Thoracic aorta (tissue), 2 donors: ENCODE measurements at places on chromosomes 6 and 20. TPM values are rescaled to one million over a fixed set of nuclear protein-coding genes. Genes with fewer than 3 reads are reported as not detected.

DNA sequence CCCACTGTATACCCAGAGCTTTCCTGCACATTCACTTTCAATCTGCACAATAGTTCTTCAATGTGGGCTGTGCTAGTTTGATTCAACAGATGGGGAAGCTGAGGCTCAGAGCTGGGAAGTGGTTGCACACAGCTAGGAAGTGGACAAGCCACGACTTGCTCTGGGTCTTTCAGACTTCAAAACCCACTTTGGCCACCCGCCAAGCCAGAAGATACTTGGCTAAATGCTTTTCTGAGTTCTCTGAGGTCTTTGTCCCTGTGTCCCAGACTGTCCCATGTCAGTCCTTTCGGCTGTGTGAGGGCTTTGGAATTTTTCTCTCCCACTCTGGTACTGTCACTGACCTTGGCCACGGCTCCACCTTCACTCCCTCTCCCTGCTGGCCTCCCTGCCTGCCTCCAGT, 10.6 kb downstream of the PDYN start:
- no peak overlapping the region for H3K27ac ChIP-seq
- DNase-seq = no peak
- H3K4me1 ChIP-seq = no peaks in the 10 kb centered on the region
- no peaks in the 10 kb centered on the region for H3K36me3 ChIP-seq
- no peak overlapping the region for H3K4me3 ChIP-seq

DNA sequence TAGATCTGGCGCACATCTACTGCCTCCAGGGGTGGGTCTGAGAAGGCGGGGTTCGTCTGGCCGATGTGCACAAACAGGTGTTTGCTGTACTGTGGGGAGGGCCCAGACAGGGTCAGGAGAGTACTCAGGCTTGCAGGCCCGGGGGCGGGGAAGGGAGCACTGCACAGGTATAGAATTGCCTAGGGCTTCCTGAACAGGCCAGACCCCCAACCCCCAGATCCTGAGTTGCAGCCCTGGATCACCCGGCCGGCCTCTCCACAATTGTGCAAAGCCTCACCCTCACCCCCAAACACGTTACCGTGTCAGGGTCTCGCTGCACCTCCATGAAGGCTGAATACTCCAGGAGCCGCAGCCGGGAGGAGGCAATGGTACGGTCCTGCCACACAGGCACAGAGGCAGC, 7.8 kb downstream of the RPL10A start:
- no peak overlapping the region for H3K4me3 ChIP-seq
- no peak overlapping the region for H3K27ac ChIP-seq
- H3K27me3 ChIP-seq = no peaks in the 10 kb centered on the region
- H3K36me3 ChIP-seq = peaks cover 77% of the 10 kb centered on the region
- H3K4me1 ChIP-seq = peaks cover 20% of the 10 kb centered on the region
- DNase-seq = no peak

- DNase-seq = no peak
- no peaks in the 10 kb centered on the region for H3K4me1 ChIP-seq
- H3K27me3 ChIP-seq = no peaks in the 10 kb centered on the region
Observed at GRCh38 chr6:14518515-14519217, 401.1 kb downstream of the CD83 start.

DNA sequence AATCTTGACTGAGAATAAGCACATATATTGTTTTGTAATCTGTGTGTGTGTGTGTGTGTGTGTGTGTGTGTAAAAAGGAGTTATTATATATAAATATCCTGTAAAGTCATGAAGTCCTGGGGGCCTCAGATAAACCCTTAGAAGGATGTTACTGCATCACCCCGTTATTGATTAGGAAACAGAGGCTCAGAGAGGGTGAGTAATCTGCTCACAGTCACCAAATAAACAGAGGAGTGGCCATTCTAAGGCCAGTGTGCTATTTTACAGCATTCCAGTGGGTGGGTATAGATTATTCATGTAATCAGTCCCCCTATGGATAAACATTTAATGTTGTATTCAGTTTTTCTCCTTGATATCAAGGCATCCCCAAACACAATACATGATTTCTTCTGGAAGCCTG, 87.1 kb downstream of the CDC5L start:
- DNase-seq = no peak
- H3K36me3 ChIP-seq = no peaks in the 10 kb centered on the region
- H3K27me3 ChIP-seq = no peaks in the 10 kb centered on the region
- no peak overlapping the region for H3K27ac ChIP-seq

GRCh38 chr6:145204301-145204700, 531.0 kb downstream of the EPM2A start:
- H3K4me1 ChIP-seq = no peaks in the 10 kb centered on the region
- no peak overlapping the region for H3K4me3 ChIP-seq
- DNase-seq = no peak
- H3K27ac ChIP-seq = no peak overlapping the region
- no peaks in the 10 kb centered on the region for H3K27me3 ChIP-seq

GRCh38 chr6:79604583-79605037, 26.5 kb upstream of the SH3BGRL2 start:
- H3K27me3 ChIP-seq = no peaks in the 10 kb centered on the region
- H3K4me3 ChIP-seq = no peak overlapping the region
- DNase-seq = no peak
- H3K4me1 ChIP-seq = peaks cover 8% of the 10 kb centered on the region
- H3K27ac ChIP-seq = no peak overlapping the region

- no peak overlapping the region for H3K27ac ChIP-seq
- DNase-seq = no peak
- peaks cover 7% of the 10 kb centered on the region for H3K4me1 ChIP-seq
- peak overlapping the region; percentile 66 for H3K4me3 ChIP-seq
- H3K36me3 ChIP-seq = no peaks in the 10 kb centered on the region
Observed at GRCh38 chr6:163356324-163356723, 58.2 kb upstream of the QKI start.

- no peak overlapping the region for H3K4me3 ChIP-seq
- DNase-seq = no peak
Observed at GRCh38 chr6:163708466-163708865, 293.9 kb downstream of the QKI start.

DNA sequence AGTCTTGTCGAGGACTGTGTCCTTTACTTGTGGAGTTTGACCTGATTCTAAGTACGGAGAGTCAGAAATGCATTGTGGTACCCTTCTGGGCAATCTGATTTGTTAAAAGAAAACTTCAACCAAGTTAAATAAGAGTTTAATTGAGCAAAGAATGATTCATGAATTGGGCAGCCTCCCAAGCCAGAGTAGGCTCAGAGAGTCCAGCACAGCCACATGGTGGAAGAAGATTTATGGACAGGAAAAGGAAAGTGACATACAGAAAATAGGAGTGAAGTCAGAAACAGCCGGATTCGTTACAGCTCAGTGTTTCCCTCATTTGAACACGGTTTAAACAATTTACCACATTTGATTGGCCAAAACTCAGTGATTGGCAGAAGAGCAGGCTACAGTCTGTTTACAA, 329.2 kb downstream of the DHX35 start:
- no peak overlapping the region for H3K4me3 ChIP-seq
- no peaks in the 10 kb centered on the region for H3K36me3 ChIP-seq
- DNase-seq = no peak
- no peaks in the 10 kb centered on the region for H3K27me3 ChIP-seq

DNA sequence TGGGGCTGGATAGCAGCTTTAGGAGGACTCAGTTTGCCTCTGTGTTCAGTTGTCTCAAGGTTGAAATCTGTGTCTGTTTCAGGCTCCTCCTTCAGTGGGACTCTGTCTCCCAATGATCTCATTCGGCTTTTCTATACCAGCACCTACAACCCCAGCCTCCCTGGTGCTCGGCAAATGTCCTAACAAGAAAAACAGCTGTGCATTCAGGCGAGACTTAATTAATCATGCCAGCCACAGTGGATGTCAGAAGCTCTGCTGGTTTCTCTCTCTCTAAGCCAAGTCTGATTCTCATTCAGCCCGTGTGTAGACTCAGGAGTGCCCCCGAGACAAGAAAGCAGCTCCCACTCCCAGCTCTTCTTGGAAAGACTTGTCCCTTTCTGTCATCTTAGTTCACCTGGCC, 46.8 kb downstream of the SUN5 start:
- no peaks in the 10 kb centered on the region for H3K36me3 ChIP-seq
- H3K27me3 ChIP-seq = no peaks in the 10 kb centered on the region
- H3K4me1 ChIP-seq = no peaks in the 10 kb centered on the region
- H3K4me3 ChIP-seq = no peak overlapping the region

SCRT2 gene
- not detected for total RNA-seq

DNA sequence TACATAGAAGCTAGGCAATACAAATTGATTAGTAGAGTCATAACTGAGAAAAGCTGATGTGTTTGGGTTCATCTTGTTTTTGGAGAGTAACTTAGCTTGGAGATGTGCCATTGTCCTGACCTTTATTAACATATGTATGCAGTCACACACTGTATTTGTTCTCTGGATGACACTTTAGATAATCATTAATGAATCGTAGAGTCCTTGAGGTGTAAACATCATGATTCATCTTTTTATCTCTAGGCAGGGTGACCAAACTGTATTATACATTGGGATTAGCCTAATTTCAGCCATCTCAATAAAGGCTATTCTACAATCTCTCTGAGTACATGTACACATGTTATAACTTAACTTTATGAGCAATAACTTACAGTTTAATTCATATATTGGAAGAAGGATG, 3.6 kb upstream of the MTCL3 start:
- no peak overlapping the region for H3K27ac ChIP-seq
- H3K4me1 ChIP-seq = peaks cover 4% of the 10 kb centered on the region
- H3K4me3 ChIP-seq = no peak overlapping the region
- no peak for DNase-seq

- DNase-seq = no peak
- H3K27me3 ChIP-seq = no peaks in the 10 kb centered on the region
- H3K36me3 ChIP-seq = no peaks in the 10 kb centered on the region
- no peak overlapping the region for H3K4me3 ChIP-seq
- no peak overlapping the region for H3K27ac ChIP-seq
- no peaks in the 10 kb centered on the region for H3K4me1 ChIP-seq
Observed at GRCh38 chr6:106456756-106457155, 96.2 kb downstream of the CRYBG1 start.

DNA sequence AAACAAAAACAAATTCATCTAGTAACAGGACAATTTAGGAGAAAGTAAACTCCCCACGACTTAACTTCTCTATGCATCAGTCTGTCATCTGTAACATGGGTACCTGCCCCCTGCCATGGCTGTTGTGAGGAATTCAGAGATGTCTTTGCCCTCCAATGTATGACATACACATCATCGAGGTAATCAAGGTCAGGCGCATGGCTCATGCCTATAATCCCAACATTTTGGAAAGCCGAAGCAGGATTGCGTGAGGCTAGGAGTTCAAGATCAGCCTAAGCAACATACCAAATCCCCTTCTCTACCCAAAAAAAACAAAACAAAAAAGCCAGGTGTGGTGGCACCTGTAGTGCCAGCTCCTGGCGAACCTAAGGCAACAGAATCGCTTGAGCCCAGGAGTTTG, 9.0 kb downstream of the EEF1A1 start:
- no peaks in the 10 kb centered on the region for H3K27me3 ChIP-seq
- H3K4me1 ChIP-seq = peaks cover 11% of the 10 kb centered on the region
- H3K36me3 ChIP-seq = peaks cover 12% of the 10 kb centered on the region
- no peak overlapping the region for H3K4me3 ChIP-seq
- no peak overlapping the region for H3K27ac ChIP-seq

OPN5 gene
- not detected for total RNA-seq

DNA sequence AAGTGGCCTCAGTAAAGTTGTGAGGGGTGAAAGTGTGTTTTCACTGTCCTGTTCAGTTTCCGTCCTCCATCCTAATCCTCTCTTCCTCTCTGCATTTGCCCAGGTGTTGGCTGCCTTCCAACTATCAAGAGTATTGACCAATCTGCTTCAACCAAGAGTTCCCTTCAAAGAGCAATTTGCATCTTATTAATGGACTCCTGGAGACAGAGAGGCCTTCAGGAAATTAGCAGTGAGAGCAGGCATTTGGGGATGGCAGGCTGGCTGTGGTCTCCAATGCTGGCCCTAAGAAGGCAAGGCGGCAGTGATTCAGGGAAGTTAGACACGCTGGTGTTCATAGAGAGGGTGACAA, 77.2 kb downstream of the GPR6 start:
- no peak for DNase-seq
- no peak overlapping the region for H3K4me3 ChIP-seq
- H3K36me3 ChIP-seq = no peaks in the 10 kb centered on the region
- H3K27me3 ChIP-seq = no peaks in the 10 kb centered on the region
- peaks cover 6% of the 10 kb centered on the region for H3K4me1 ChIP-seq

DNA sequence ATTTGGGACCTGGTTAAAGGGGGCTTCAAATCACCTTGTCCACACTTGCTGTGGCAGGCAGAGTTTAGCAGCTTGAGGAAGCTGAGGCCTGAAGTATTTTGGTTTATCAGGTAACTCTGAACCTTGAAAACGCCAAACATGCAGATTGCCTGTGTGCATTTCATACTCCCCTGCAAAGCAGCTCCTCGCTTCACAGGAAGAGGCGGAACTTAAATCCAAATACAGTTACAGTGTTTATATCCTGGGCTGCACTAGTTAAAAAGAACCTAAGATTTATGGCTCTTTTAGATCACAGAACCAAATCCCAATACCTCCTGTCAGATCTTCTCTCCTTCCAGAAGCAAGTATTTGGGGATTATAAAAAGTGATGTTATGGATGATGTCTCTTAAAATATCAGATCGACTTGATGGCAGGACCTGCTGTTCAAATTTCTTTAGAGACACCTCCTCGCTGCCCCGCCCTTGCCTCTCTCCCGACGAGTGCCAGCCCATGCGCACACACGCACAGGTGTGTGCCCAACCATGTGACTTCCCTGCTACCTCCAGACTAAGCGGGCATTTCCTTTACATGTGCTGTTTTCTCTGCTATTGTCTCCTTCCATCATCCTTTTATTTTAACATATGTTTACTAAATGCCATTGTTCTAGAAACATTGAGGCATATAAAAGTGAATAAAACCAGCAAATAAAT, 224.6 kb upstream of the FOXQ1 start:
- H3K27ac ChIP-seq = no peak overlapping the region
- no peaks in the 10 kb centered on the region for H3K4me1 ChIP-seq
- no peak overlapping the region for H3K4me3 ChIP-seq
- H3K27me3 ChIP-seq = no peaks in the 10 kb centered on the region
- no peaks in the 10 kb centered on the region for H3K36me3 ChIP-seq

DNA sequence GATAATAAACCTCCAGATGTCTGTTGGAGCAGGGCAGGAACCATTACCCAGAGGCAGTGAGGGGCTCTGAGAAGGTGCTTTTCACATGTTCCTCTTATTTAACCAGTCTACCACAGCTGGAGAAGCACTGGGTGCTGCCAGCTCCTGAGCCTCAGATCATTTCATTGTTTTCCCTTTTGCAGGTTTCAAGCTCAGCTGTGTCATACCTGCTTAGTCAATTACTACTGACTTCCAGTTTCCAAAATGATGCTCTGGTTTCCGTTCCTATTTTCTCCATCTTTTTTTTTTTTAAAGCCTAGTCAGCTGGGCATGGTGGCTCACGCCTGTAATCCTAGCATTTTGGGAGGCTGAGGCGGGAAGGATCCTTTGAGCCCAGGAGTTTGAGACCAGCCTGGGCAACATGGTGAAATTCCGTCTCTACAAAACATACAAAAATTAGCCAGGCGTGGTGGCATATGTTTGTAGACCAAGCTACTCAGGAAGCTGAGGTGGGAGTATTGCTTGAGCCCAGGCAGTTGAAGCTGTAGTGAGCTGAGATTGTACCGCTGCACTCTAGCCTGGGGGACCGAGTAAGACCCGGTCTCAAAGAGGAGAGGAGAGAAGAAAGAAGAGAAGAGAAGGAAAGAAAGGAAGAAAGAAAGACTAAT, 6.7 kb downstream of the FLOT1 start:
- no peak overlapping the region for H3K4me3 ChIP-seq
- no peak overlapping the region for H3K27ac ChIP-seq
- H3K4me1 ChIP-seq = peaks cover 39% of the 10 kb centered on the region
- DNase-seq = no peak
- H3K27me3 ChIP-seq = no peaks in the 10 kb centered on the region

KHDRBS2 gene
- not detected for total RNA-seq

- no peak overlapping the region for H3K27ac ChIP-seq
- H3K27me3 ChIP-seq = no peaks in the 10 kb centered on the region
- peaks cover 11% of the 10 kb centered on the region for H3K4me1 ChIP-seq
- DNase-seq = no peak
- no peak overlapping the region for H3K4me3 ChIP-seq
Observed at GRCh38 chr20:59084041-59084850, 41.7 kb upstream of the PRELID3B start.
